ENCODE measurements at places on chromosomes 5 and 9.

DNA sequence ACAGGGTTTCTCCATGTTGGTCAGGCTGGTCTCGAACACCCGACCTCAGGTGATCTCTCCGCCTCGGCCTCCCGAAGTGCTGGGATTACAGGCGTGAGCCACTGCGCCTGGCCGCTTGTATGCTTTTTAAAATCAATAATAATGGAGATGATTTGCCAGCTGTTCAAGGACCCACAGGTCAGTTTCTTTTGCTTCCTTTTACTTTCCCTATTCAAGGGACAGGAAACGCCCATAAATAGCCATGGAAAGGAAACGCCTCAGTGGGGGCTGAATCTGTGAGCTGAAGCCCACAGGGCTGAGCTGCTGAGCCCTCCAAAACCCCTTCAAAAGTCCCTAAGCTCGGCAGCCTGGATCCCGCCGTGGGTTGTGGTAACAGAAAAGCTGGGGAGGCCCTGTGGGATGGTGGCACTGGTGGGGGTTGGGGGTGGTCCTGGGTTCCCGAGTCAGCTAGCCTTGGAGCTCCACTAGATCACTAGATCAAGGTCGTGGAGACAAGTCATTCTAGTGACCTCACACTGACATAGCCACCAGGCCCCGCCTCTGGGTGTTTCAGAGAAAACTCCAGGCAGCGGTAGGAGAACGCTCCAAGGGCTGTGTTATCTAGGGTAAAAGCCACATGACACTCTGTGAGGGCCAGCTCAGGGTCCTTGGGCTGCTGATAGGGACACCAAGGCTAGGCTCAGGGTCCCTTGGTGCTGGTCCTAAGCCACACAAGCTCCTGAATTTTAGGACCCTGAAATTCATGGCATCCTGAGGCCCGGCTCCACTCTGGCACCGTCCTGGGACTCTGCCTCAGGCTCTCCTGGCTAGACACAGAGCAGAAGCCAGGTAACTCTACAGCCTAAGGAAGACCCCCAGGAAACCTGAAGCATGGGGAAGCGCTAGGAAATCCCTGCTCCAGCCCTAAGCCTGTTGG is 18.0 kb upstream of the DUSP1 start:
- no peak overlapping the region for H3K27ac ChIP-seq
- H3K27me3 ChIP-seq = no peaks in the 10 kb centered on the region
- H3K4me1 ChIP-seq = no peaks in the 10 kb centered on the region
- H3K36me3 ChIP-seq = no peaks in the 10 kb centered on the region

DNA sequence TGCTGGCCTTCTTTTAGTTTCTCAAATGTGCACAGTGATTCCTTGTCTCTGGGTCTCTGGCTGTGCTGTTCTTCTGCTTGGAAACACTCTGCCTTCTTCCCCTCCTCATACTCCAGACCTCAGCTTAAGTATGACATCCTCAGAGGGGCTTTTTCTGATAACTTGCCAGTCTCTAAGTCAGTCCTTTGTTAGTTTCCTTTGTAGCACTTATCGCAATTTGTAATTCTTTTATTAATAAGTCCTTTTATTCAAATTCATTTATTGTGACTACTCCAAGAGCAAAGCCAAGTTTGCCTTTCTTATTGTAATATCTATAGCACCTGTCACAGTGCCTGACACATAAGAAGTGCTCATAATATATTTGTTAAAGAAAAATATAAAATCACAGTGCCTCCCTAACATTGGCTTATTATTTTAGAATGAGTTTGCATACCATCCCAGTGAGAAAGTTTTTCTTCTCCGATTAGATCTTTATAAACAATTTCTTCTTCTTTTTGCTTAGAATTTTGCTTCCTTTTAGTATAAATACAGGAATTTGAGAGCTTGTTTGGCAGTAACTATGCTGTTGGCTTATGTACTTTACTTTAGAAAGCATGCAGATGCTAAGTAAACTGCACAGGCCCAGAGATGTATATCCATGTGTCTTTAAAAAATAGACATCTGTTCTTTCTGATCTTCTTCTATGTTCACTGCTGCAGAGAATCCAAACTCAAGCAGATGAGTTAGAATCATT is 198.0 kb downstream of the GAS1 start:
- H3K27me3 ChIP-seq = no peaks in the 10 kb centered on the region
- DNase-seq = no peak
- H3K4me3 ChIP-seq = no peak overlapping the region
- H3K36me3 ChIP-seq = no peaks in the 10 kb centered on the region
- H3K4me1 ChIP-seq = no peaks in the 10 kb centered on the region

- DNase-seq = no peak
- H3K4me3 ChIP-seq = no peak overlapping the region
These were observed 377.1 kb upstream of the RORB start for GRCh38 chr9:74120061-74120460.

DNA sequence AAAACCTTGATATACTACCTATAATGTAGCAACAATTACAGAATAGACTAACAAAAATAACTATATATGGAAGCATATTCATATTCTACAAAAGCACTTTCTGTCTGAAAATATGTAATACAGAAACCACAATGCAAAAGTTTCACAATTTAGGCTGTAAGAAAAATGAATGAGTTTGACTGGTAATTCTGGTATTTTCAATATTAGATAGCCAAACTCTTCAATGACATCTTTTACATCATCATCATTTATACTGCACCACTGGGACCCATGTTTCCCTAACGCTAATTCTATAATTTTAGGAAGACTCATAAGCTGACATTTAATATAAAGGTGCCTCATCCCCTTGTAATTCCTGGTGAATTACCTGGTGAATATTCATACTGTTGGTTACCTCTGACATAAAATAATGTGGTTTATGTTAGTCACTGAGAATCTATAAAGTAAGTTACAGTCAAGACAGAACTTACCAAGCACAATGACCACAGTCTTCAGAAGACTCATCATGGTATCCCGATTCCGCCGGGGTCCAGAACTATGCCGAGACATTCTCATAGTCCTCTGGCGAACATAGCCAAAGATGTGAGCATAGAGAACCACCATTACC is 97.2 kb downstream of the LPAR1 start:
- no peaks in the 10 kb centered on the region for H3K27me3 ChIP-seq
- no peaks in the 10 kb centered on the region for H3K36me3 ChIP-seq
- no peaks in the 10 kb centered on the region for H3K4me1 ChIP-seq
- no peak for DNase-seq
- no peak overlapping the region for H3K4me3 ChIP-seq
- no peak overlapping the region for H3K27ac ChIP-seq

DNA sequence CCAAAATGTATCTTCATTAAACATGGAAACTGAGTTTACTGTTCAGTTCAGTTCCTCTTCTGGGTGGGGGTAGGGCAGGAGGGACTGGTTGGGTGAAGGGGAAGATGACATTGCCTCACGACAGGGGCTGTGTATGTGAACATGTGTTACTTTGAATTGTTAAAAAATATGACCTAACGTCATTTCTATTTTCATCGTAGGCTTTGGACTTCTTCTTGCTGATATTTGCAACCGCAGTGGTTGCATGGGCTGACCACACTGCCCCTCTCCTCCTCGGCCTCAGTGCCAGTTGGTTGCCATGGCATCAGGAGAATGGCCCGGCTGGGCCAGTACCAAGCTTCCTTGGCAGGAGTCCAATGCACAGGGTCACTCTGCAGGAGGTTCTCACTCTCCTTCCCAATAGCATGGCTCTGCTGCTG is 41.5 kb downstream of the HACD4 start:
- H3K4me1 ChIP-seq = no peaks in the 10 kb centered on the region
- H3K4me3 ChIP-seq = no peak overlapping the region
- H3K36me3 ChIP-seq = peaks cover 28% of the 10 kb centered on the region
- DNase-seq = no peak

DNA sequence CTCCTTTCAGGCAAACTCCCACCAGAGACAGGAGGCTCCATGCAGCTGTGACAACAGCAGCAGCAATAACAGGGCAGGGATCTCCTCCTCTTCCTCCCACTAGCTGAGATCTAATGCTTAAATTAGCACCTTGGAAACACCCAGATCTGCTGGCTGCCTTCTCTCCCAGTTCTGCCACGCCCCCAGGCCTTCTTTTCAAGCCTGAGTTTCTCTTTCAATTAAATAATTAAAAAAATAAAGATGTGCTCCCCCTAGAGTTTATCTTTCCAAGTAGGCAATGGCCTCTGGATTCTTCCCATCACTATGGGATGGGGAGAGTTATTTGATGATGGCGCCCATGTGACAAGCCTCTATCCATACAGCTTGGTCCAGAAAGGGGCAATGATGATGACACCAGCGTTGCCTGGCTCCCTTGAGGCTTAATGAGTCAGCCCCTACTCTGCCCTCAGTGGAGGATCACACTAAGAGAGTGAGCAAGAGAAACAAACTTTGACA is 3.8 kb downstream of the FAM219A start:
- no peak overlapping the region for H3K27ac ChIP-seq
- peaks cover 8% of the 10 kb centered on the region for H3K27me3 ChIP-seq

GRCh38 chr5:600886-601541 is 11.1 kb upstream of the CEP72 start:
- H3K4me1 ChIP-seq = peaks cover 3% of the 10 kb centered on the region
- no peaks in the 10 kb centered on the region for H3K36me3 ChIP-seq
- H3K27ac ChIP-seq = no peak overlapping the region
- no peak overlapping the region for H3K4me3 ChIP-seq
- DNase-seq = no peak

DNA sequence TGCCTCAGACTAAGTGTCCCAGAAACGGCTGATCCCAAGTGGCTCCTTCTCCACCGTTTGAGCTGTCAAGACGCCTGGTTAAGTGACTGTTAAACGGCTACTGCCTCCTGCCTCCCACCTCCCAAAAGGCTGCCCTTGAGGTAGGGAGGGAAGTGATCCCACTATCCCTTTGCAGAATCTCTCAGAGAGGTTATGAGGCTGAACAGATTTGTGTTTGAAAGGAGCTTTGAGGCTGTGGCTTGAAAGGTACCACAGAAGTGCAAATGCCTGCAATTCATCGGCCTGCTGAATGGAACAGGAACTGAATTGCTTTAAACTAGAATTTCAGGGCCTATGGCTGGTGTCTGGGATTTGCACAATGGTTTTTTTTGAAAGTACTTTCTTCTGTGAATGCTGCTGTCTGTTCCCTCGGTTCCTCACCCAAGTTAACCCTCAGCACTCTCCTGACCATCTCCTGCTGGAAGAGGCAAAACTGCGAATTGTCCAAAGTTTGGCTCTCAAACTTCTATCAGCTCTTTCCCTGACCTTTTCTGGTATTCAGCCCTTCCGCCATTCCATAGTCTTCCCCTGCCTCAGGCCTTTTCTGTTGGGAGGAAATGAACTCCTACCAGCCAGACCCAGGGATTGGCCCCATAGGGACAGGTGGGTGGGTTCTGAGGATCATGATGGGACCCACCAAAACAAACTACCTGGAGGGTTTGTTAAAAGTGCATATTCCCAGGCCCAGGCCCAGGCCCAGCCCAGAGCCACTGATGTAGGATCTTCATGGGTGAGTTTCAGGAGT is 453.3 kb downstream of the KDM4C start:
- no peak overlapping the region for H3K4me3 ChIP-seq
- peaks cover 13% of the 10 kb centered on the region for H3K4me1 ChIP-seq
- H3K27ac ChIP-seq = no peak overlapping the region
- H3K27me3 ChIP-seq = peaks cover 16% of the 10 kb centered on the region
- no peaks in the 10 kb centered on the region for H3K36me3 ChIP-seq
- no peak for DNase-seq

- no peak for DNase-seq
- H3K27me3 ChIP-seq = peaks cover 25% of the 10 kb centered on the region
- no peak overlapping the region for H3K4me3 ChIP-seq
- H3K4me1 ChIP-seq = peaks cover 9% of the 10 kb centered on the region
- no peak overlapping the region for H3K27ac ChIP-seq
These were observed 29.4 kb downstream of the GSN start for GRCh38 chr9:121297389-121297788.

DNA sequence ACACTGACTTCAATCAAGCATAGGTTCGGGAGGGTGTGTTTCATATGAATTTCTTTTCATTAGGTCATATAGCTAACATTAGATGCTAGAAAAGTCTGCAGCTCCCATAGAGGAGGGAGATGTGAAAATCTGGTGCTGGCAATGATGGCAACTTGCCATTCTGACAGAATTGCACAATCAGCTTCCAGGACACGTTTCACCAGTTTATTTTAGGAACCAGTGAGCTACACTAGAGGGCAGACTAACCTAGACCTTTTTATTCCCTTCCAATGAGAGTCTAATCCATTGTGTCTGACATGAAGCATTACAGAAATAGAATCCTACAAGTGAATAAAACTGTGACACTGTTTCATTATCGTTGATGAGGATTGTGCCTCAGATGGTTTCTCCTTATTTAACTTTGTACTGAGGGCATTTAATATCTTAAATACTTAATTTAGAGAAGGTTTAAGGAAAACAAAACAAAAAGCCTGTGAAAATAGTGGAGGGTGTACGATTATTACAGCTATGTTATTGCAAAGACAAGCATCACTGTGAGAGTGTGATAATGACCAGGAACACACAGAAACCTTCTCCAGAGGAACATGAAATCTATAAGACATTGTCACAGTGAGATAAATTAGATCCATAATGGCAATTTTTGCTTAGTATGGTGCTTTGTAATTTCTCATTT is 363.3 kb upstream of the RPS23 start:
- no peak for DNase-seq
- H3K36me3 ChIP-seq = no peaks in the 10 kb centered on the region
- no peak overlapping the region for H3K4me3 ChIP-seq
- no peak overlapping the region for H3K27ac ChIP-seq
